Right atrium auricular region (tissue), 2 donors: ENCODE measurements at places on chromosomes 2 and 18.

DNA sequence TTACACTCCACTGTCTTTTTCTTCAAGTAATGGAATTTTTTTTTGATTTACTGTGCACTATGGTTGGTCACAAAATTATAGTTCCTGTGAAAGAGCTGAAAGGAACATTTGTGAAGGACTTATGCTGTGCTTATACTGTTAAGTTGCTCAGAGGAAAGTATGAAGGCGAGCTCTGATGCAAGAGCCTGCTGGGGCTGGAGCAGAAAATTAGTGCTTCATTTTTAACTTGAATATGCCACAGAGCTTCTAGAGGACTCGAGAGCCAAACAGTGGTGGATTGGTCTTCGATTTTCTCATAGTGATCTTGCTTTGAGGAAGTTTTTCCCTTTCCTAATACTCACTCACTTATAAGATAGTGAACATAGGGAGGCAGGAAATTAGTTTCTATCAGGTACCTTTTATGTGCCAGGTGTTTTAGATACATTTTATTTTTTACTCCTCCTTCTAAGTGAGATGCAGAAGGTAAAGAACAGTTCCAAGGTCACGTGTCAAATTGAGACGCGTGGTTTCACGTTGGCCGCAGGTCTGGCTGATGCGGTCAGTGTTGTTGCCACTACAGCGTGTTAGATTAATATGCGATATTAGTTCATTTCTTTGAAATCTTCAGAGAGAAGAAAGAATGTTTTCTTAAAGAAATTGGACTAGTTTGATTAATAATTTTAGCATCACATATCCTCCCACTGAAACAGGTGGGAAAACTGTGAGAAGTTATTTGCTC is 20.2 kb downstream of the GATA6 start:
- DNase-seq, result peak; percentile 62

DNA sequence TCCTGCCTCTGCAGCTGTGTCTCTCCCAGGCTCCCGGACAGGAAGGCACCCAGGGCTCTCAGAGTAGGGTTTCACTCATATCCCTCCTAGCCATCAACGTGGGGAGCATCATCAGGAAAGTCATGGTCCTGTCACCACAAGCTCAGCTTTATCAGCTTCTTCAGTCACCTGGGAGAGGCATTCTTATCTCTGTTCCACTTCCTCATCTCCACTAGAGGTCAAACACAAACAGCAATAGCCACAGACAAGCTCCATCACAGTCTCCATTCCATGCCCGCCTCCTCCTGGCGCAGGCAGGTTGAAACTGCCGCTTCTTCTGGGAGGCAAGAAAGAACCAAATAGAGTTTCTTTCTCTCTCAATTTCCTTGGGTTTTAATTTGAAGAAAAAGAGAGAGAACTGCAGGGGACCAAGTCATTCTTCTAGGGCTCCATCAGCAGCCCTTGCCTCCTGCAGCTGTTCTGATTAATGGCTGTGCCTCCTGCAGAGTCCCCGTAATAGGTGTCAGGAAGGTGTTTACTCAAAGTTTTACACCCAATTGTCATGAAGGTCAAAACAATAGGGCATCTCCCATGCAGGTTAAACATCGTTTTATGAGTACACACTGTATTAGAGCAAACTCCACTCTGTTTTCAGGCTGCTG is 377.9 kb downstream of the TMEM182 start:
- DNase-seq, result no peak

DNA sequence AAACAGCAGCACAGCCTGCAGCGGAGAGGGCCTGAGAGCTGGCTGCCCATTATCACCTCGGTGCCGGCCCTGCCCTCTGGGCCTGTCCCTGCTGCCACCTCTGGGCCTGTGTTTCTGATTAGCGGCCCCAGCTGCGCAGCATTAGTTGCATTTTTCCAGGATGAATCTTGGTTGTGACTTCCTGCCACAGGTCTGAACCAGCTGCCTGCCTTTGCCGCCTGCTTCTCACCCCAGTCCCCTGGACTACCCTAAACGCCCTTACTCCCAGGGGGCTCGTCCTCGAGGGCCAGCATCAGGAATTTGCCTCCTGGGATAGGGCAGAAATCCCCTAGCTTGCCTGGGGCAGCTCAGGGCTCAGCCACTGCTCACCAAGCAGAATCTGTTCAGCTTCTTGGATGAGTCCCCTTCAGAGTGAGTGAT is 342.8 kb downstream of the DYSF start:
- no peak for DNase-seq

- DNase-seq, result no peak
Observed at GRCh38 chr2:219149667-219150066, 10.9 kb downstream of the NHEJ1 start.

GRCh38 chr2:88601286-88601685 is 26.0 kb downstream of the EIF2AK3 start:
- DNase-seq, result no peak

DNA sequence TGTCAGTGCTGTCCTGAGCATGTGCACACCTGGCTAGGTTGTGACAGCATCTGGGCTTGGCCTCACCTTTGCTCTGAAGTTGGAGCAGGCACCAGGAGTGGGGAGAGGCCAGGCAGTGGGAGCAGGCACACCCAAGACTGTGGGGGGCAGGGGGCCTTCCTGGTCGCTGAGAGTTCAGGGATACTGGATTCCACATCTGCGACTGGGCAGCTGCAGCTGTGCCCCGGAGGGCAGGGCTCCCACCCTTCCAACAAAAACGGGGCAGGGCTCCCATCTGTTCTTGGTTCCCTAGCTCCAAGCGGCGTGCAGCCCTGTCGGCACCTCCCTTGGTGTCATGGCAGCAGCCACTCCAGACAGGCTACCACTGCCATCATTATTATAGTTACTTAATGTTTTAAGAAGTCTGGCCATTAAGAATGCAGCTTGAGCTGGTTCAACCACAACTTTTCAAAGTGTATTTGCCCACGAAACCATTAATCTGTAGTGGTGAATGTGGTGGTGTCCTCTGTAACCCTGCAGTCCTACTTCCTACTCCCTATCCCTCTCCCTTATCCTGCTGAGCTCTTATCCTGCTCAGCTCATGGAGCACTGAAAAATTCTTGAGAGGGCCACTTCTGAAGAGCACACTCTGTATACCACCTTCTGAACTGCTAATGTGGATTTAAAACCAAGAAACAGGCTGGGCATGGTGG is 48.0 kb upstream of the RAB1A start:
- DNase-seq, result no peak

GRCh38 chr18:48554610-48555400 is 16.0 kb downstream of the CTIF start:
- DNase-seq, result no peak

- no peak for DNase-seq
Observed at GRCh38 chr2:121888189-121888557, 132.7 kb downstream of the TSN start.

DNA sequence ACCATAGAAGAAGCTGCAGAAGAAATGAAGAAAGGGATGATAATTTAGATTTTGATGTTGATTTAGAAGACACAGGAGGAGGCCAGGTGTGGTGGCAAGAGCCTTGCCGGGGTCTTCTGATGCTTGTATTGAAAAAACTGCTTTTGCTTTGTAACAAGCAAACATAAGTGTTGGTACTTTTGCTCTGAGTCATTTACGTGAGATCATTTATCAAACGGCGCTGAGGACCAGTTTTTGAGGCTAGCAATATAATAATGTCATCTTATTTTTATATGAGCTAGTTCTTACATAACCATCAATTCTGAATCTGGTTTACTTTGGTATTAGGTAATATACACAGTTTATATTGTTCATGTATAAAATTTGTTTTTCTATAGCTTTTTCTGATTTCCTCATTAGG is 30.6 kb downstream of the SPTBN1 start:
- no peak for DNase-seq

DNA sequence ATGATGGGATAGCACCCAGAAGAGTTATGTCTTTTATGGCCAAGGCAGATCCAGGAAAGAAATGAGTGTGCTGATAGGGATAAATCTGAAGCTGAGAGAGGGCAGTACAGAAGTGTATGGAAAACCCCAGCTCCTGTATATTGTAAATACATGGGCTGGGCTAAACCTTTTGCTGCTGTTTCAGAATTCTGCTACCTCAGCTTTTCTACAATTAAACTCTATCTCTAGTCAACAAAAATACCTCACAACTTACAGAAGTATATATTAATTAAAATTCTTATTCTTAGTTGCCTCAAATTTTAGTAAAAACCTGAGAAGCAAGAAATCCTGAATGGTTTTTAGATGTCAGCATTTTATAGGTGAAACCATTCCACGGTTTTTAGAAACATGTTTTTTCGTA is 889.5 kb upstream of the NXPH2 start:
- DNase-seq, result no peak

- DNase-seq, result no peak
Observed at GRCh38 chr2:205914213-205915129, 171.5 kb downstream of the INO80D start.

DNA sequence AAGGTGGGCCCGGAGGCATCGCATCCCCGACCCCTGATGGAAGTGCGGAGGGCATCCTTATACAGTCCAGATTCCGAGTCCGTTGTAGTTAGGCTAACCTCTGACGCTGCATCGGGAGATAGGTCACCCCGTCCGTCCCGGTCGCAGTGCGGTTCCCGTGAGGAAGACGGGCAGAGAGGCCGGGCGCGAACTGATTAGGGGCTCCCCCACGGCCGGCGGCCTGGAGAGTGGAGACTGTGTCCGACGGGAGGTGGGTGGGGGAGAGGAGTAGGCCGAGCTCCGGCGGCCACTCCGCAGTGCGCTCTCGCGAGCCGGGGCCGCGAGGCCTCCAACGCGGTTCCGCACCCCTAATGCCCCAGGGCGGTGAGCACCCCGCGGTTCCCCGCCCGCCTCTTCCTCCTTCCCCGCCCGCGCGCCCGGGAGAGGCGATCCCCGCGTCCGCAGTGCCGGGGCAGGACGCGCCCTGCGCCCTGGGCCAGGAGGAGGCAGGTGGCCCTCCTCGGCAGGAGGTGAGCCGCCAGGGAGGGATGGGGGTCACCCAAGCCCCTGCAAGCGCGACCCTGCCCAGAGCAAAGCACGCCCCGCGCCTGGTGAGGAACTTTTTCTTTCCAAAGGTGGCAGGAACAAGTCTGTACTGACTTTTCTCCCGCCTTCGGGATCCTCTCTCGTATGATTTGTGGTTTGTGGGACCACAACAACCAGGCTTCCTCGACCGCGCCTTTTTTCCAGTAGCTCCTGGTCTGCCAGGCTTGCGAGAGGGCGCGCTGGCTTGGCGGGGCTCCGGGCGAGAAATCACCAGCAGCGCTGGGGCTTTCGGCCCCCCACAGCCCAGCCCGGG is 1.4 kb upstream of the SP5 start:
- DNase-seq, result no peak

DNA sequence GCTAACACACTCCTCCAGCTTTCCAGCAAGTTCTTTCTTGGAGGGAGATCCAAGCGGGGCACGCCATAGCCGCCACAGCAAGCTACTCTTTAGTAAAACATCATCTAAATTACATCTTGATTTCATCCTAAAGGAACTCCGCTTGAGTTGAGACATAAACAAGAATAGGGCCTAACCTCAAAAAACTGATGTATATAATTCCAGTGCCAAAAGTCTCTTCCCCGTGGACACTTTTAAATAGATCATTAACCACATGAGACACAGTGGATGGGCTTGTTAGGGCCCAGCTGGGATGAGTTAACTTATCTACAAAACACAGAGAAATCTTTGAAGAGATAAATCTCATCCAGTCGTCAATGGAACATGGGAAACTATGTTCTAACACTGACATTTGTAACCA is 20.8 kb upstream of the MLPH start:
- no peak for DNase-seq

DNA sequence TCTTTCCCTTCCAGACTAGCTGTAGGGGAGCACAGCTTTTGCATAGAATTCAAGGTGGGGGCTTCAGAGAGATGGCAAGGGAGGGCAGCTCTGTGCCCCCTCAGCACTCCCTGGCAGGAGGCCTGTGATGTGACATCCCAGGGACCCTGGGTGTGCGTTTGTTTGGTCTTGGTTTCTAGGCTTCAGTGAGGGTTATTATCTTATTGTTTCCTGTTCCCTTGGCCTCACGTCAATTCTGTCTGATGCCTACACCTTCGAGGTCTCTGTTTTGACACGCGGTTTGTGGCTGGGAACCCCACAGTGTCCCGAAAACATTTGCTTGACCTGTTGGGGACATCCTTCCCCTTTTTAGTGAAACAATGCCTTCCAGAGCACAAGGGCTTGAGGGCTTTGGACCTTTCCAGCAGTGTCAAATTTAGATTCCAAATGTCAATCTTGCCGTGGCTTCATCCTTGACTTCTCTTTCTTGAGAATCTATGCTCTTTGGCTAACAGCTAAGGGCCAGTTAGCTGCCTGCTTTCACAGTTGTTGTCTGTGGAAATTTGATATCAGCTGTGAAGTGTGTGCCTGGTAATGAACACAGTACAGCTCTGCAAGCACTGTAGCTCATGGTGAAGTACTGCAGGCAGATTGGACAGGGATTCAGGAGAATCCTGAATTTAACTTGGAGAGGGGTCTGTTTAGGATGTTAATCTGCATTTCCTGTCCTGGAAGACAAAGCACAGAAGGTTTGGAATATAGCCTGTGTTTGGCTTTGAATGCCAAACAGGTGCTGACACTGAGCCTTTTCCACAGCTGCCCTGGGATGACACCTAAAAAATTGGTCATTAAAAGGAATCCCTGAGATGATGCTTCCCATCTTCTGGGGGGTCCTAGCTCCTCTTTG is 108.2 kb upstream of the CXCR4 start:
- no peak for DNase-seq

DNA sequence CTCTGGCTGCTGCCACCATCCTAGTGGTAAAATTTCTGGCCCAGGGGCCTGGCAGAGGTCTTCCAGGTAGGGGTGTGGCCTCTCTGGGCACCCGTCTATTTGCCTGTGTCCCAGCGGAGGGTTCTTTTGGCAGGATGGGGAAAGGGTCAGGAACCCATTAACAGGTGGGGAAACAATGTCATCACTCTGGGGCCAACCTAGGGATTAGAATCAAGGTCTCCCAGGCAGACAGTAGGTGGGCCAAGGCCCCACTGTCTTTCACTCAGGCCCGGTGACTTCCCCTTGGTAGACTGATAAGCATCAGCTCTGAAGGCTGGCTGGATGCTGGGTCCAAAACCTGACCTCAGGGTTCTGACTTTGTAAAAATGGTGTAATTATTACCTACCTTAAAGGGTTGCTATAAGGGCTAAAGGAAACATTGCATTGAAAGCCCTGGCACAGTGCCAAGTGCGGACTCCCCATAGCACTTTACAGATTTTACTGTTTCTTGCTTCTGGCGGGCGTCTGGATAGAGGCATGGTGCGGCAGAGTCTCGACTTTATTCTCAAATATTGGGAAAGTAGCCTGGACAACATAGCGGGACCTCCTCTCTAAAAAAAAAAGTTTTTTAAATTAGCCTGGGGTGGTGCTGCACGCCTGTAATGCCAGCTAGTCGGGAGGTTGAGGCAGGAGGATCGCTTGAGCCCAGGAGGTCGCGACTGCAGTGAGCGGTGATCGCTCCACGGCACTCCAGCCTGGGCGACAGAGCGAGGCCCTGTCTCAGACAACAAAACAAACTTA is 2.2 kb downstream of the LBX2 start:
- DNase-seq, result no peak

DNA sequence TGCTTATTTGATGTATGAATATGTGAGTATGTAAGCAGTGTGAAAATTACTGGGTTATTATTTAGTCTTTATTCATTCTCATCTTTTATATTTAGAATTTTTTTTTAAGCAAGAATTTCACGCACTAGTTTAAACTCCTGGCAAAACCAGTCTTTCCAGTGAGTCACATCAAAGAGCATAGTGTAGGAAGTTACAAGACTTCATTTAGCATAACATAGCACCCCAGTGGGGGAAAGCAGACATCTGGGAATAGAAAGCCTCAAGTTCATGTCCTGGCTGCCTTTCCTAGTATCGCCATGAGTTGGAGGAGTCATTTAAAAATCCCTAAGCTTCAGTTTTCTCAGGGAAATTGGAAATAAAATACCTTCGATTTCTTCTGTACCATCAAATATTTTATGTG is 408.3 kb downstream of the NUP35 start:
- no peak for DNase-seq

- DNase-seq, result no peak
Observed at GRCh38 chr2:222332116-222332515, 33.3 kb upstream of the PAX3 start.
